ENCODE measurements at places on chromosomes 3 and 15. TPM values are rescaled to one million over a fixed set of nuclear protein-coding genes. Genes with fewer than 3 reads are reported as not detected.

The RAP2B gene
- total RNA-seq, result 20.5 TPM

The SLC28A1 gene
- total RNA-seq, result not detected

The GOLGA6L22 gene
- total RNA-seq, result not detected

- DNase-seq, result no peak
Observed at GRCh38 chr3:170098753-170099152, 61.0 kb downstream of the GPR160 start.

DNA sequence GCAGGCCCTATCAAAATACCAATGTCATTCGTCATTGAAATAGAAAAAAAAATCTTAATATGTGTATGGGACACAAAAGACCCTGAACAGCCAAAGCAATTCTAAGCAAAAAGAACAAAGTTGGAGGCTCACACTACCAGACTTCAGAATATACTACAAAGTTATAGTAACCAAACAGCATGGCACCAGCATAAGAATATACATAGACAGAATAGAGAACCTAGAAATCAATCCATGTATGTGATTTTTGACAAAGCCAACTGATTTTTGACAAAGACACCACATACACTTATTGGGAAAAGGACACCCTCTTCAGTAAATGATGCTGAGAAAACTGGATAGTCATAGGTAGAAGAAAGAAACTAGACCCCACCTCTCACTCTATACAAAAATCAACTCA is 95.0 kb downstream of the C3orf70 start:
- DNase-seq, result no peak

DNA sequence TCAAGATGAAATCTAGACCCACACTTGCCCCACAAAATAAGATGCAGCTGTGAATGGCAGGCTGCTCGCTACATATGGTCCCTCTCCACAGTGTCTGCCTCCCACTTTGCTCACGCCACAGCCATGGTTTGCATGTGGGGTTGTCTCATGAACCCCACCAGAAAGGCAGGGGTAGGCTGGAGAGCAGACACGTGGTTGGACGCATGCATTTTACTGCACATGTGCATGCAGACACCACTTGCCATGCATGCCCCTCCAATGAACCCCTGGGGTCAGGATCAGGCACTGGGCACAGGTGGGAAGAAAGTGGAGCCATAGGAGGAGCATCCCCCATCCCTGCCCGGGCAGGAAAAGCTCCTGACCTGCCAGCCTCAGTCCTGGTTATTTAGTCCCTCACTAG is 20.7 kb downstream of the SCN5A start:
- no peak for DNase-seq

DNA sequence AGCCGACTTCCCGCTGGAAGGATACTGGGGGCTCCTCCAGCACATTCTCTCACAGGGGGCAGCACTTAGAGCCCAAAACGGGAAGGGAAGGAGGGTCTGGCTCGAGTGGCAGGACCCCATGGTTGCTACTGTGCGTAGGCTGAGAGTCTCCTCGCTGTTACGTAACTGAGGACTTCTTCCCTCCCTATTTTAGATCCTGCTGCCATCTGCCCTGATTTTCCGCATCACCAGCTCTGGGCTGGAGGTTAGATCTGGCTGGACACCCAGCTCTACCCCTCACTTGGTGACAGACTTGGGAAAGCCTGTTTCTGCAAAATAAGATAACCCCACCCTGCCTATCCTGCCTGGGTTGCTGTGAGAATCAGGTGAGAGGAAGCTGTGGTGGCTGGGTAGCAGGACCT is 47.7 kb downstream of the BDH1 start:
- no peak for DNase-seq

GRCh38 chr3:11845651-11846050 is 1.0 kb downstream of the TAMM41 start:
- DNase-seq, result no peak

GRCh38 chr3:67011414-67012131 is 13.5 kb downstream of the KBTBD8 start:
- DNase-seq, result no peak
